Vagina (tissue), 2 donors: ENCODE measurements at places on chromosomes 16 and 17. TPM values are rescaled to one million over a fixed set of nuclear protein-coding genes. Genes with fewer than 3 reads are reported as not detected.
A peak's percentile ranks its signal among the peaks of the same experiment; 100 is the strongest.

Gene ADAMTS18
- 0.25 TPM for total RNA-seq

GRCh38 chr16:90015586-90016338 lies 3.5 kb downstream of the DBNDD1 start:
- H3K4me1 ChIP-seq: peaks cover 21% of the 10 kb centered on the region
- no peaks in the 10 kb centered on the region for H3K36me3 ChIP-seq
- no peak overlapping the region for H3K4me3 ChIP-seq
- H3K27me3 ChIP-seq: no peaks in the 10 kb centered on the region

Gene C17orf75
- total RNA-seq: 15.0 TPM

- peaks cover 29% of the 10 kb centered on the region for H3K36me3 ChIP-seq
- no peak overlapping the region for H3K27ac ChIP-seq
- H3K27me3 ChIP-seq: no peaks in the 10 kb centered on the region
Observed at GRCh38 chr17:67150826-67151225, 94.2 kb downstream of the HELZ start.

- H3K27ac ChIP-seq: peak overlapping the region; percentile 69
- DNase-seq: no peak
- no peaks in the 10 kb centered on the region for H3K27me3 ChIP-seq
- H3K4me1 ChIP-seq: peaks cover 24% of the 10 kb centered on the region
- H3K4me3 ChIP-seq: peak overlapping the region; percentile 19
Observed at GRCh38 chr17:77235370-77235941, 94.7 kb downstream of the SEC14L1 start.

Gene DCXR
- 106 TPM for total RNA-seq

Gene CDH11
- 45.2 TPM for total RNA-seq

Gene SBK1
- 0.25 TPM for total RNA-seq

Gene LRRC46
- total RNA-seq: not detected

Gene DDX19B
- 47.6 TPM for total RNA-seq

Gene CDH1
- 116 TPM for total RNA-seq

GRCh38 chr16:47666434-47666833 lies 205.3 kb downstream of the PHKB start:
- H3K4me1 ChIP-seq: no peaks in the 10 kb centered on the region
- no peak overlapping the region for H3K27ac ChIP-seq
- no peak overlapping the region for H3K4me3 ChIP-seq
- H3K36me3 ChIP-seq: peaks cover 3% of the 10 kb centered on the region
- no peak for DNase-seq

Gene CCL8
- total RNA-seq: 1.5 TPM
